Liver (tissue), 10 donors: ENCODE measurements at places on chromosomes 13 and 19.
A peak's percentile ranks its signal among the peaks of the same experiment; 100 is the strongest.

GRCh38 chr19:35225951-35226350 lies 2.6 kb downstream of the FAM187B start:
- DNase-seq, result no peak

GRCh38 chr19:1857648-1858326 lies 5.6 kb downstream of the KLF16 start:
- no peak for DNase-seq

GRCh38 chr13:36130552-36131221 lies 495 bp downstream of the DCLK1 start:
- no peak for DNase-seq

- DNase-seq, result peak; percentile 87
Measured at GRCh38 chr19:58033741-58034476, at the start of gene ZSCAN1. TSS of gene ZSCAN1 (plus strand) at chr19:58034025. CDS start at chr19:58037837, 3,812 bp downstream.

DNA sequence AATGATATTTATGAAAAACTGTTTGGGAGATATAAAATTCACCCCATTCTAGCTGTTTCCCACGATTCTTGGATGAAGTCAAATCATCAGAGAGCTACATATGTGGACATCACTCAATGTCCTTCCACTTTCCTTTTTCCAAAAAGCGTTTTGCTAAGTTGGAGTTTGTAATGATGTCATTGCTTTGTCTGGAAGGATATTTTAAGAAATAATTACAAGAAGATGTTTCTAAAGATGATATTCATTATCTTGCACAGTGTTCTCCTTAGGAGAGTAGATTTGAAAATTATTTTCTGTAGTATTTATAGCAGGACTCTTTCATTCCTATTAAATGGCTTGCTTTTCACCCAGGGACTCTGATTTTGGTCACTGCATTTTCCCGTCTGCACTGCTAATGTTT lies 851.2 kb downstream of the EFNB2 start:
- DNase-seq, result no peak

DNA sequence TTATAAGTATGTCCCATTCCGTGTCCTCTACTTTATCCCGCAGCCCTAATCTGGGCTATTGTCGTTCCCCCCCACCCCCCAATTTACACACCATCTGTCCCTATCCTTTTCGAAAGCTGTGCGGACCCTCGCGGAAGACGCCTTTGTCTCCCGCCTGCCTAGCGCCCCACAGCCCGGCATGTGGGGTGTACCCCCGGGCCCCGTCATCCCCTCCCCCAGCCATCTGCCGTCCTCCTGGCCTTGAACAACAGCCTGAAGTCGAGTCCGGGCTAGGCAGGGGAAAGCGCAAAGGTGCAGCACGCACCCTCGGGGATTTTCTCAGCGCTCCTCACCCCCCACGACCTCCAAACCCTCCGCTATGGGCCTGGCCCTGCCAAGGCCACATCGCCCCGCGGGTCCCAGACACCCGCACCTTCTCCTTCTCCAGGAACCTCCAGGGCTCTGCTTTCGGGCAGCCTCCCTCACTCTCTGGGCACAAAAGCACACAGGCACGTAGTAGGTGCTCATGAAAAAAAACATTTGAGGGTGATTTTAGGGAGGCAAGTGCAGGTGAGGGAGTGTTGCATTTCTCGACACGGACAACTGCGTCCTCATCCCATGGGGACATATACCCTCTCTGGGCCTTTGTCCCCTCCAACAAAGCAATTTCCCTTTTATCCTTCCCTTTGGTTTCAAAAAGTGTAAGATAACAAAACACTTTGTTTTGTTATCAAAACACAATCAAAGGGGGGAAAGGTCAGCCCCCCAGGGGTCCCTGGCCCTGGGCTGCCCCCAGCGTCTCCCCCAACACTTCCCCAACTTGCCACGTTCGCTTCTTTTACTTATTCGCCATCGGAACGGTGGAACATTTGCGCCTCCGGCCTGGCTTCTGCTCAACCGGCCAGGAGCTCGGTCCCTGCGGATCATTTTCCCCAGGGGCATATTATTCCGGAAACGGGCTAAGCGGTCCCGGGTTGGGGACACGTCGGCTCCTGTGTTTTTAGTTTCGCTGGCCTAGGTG lies 16.4 kb downstream of the CCDC124 start:
- no peak for DNase-seq
